ENCODE measurements at places on chromosomes 12 and 14.

DNA sequence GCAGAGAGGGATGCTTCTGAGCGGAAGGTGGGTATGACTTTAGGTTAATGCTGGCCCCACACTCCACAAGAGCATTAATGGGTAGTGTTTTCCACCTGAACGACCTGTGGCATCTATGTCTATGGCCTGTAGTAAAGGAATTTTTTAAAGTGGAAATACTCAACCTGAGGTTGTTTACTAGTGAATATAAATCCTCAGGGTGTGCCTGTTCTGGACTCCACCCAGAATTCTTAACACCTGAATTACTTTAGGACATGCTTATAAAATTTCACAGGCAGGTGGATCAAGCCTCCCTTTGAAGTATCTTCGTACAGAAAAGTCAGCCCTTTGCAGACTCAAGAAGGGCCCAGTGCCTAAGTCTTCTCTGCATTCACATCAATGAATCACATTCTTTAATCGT is 196.1 kb downstream of the ESR2 start:
- DNase-seq = no peak

- no peak for DNase-seq
Measured at GRCh38 chr14:96086574-96087077, 47.5 kb downstream of the C14orf132 start.

DNA sequence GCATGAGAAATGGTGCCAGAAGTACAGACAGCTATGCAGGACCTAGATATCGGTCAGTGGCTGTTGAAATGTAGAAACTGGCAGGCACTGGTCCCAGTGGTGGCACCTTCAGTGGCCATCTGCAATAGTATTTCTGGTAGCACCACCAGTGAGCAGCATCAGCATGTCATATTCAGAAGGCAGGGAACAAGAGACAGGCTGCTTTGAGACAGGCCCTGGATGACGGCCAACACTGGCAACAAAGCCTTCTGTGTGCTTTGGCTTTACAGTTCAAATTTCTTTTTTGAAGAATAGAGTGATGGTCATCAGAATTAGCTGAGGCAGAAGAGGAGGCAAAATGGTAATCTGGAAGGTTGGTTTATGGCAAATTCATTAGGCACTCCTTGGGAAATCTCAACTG is 273.4 kb upstream of the SLC16A7 start:
- no peak for DNase-seq

- DNase-seq = no peak
Measured at GRCh38 chr12:59624732-59625460, 29.1 kb downstream of the SLC16A7 start.

GRCh38 chr12:122458105-122459035 is 35.9 kb upstream of the CLIP1 start:
- DNase-seq = no peak

DNA sequence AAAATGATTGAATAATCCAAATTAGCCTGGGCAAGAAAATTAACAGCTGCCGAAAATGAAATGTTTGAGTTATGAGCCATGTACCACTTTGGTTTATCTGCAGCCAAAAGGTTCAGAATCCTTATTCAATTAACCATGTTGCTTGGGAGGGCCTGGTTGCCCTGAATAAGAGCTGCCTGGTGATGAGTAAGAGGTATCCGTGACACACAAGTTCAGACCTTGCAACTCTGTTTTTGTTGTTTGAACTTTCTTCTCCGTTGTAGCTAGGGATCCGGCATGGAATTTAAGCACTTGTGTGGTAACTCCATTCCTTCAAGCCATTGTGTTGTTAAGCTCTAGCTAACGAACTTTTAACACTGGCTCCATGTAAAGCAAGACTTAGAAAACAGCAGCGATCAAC is 35.7 kb downstream of the FOXA1 start:
- DNase-seq = no peak

GRCh38 chr12:51752234-51752889 is 96.2 kb downstream of the FIGNL2 start:
- DNase-seq = no peak

DNA sequence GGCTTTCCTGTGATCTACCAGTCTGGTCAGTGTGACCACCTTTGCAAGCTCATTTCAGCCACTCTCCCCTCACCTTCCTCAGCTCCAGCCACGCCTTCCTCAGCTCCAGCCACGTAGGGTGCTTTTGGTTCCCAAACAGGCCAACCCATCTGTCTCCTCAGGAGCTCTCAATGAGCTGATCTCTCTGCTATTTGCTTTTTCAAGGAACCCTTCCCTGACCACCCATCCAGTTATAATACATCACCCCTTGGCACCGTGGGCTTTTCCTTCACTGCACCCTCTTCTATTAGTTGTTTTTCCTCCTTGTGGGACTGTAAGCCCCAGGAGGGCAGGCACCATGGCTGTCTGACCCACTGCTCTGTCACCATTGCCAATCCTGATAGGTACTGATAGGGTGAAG is 2.3 kb upstream of the PRKCH start:
- no peak for DNase-seq

DNA sequence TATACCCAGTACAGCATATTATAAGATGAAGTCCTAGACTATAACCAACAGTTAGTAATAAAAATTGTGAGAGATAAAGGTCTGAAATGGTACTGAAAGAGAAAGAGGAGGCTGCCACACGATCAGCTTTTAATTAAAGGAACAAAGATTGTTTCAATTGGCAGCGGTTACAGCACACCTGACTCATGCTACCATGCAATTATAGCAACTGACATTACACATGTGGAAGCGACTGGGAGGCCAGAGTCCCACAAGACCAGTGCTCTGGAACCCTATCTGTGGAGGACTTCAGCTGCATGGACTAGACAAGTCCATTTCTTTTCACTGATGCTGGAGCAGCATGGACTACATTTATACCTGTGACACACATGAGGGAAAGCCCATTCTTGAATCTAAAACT is 55.2 kb downstream of the SEL1L start:
- DNase-seq = no peak

GRCh38 chr12:90321369-90321768 is 612.7 kb upstream of the ATP2B1 start:
- no peak for DNase-seq

- DNase-seq = peak; percentile 94
Measured at GRCh38 chr14:24095271-24096068, 1.4 kb downstream of the PCK2 start.

DNA sequence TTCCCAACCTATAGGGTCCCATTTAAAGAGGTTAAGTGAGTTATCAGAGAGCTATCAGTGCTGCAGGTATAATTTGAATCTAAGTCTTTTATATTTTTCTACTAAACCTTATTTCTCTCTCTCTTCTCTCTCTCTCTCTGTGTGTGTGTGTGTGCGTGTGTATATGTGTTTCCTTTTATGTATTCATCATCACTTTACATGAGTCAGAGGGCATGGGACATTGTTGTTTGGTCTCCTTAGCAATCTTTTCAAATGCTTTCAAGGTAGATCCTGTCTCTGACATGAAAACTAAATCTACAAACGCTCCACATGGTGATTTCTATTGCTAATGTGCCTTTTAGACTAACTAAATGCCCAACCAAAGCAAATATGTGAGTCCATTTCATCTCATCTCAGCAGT is 459.7 kb downstream of the BTG1 start:
- no peak for DNase-seq

- DNase-seq = no peak
Measured at GRCh38 chr14:23171222-23171975, 12.1 kb downstream of the SLC7A8 start.

- peak; percentile 44 for DNase-seq
Measured at GRCh38 chr14:46250113-46250703, 401.4 kb downstream of the RPL10L start.

DNA sequence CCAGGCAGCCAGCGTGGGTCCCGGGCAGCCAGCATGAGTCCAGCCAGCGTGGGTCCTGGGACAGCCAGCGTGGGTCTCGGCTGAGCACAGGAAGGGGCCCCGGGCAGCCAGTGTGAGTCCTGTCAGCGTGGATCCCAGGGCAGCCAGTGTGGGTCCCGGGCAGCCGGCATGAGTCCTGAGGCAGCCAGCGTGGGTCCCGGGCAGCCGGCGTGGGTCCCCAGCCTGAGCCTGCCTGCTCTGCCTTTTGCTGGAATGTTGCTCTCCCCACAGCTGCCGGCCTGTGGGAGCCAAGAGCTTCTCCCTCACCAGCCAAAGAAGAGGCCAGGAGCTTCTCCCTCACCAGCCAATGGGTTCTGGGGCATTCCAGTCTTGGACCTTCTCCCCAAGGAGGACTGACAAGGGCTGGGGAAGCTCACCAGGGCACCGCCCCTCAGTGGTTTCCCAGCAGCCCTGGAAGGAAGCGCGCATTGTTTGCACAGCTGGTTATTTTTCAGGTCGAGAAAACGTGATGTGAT is 15.0 kb upstream of the RFLNA start:
- no peak for DNase-seq

GRCh38 chr12:7042842-7043241 is 17.7 kb upstream of the C1S start:
- DNase-seq = peak; percentile 22

GRCh38 chr12:56601503-56601902 is 28.6 kb downstream of the BAZ2A start:
- no peak for DNase-seq
